ENCODE measurements at places on chromosomes 5 and 9. TPM values are rescaled to one million over a fixed set of nuclear protein-coding genes. Genes with fewer than 3 reads are reported as not detected.

DNA sequence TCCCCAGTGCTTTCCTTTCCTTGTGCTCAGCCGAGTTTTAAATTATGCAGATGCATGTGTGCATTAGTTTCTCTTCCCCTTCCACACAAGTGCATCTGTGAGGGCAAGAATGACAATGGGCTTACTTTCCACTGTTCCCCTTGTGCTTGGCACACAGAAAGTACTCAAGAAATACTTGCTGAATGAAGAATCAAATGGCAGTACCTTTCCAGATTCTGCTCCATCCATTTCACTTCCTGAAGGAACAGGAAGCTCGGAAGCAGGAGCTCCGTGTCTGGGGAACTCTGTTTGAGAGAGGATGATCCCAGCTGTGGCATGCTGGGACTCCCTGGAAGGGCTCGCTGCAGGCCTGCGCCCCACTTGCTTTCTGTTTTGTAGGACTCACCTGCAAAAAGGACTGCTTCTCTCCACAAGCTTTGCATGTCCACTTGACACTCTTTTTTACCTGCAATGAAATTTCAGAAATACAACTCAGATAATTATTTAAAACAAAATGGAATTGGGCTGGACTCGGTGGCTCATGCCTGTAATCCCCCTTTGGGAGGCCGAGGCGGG lies 5.5 kb downstream of the MRNIP start:
- no peaks in the 10 kb centered on the region for H3K27me3 ChIP-seq
- peaks cover 6% of the 10 kb centered on the region for H3K4me1 ChIP-seq
- H3K36me3 ChIP-seq = peaks cover 35% of the 10 kb centered on the region
- no peak for DNase-seq

GRCh38 chr9:34254966-34255825 lies 73.9 kb downstream of the KIF24 start:
- no peak overlapping the region for H3K27ac ChIP-seq
- H3K36me3 ChIP-seq = peaks cover 12% of the 10 kb centered on the region
- H3K4me1 ChIP-seq = peaks cover 8% of the 10 kb centered on the region
- DNase-seq = no peak
- H3K27me3 ChIP-seq = no peaks in the 10 kb centered on the region
- no peak overlapping the region for H3K4me3 ChIP-seq

DNA sequence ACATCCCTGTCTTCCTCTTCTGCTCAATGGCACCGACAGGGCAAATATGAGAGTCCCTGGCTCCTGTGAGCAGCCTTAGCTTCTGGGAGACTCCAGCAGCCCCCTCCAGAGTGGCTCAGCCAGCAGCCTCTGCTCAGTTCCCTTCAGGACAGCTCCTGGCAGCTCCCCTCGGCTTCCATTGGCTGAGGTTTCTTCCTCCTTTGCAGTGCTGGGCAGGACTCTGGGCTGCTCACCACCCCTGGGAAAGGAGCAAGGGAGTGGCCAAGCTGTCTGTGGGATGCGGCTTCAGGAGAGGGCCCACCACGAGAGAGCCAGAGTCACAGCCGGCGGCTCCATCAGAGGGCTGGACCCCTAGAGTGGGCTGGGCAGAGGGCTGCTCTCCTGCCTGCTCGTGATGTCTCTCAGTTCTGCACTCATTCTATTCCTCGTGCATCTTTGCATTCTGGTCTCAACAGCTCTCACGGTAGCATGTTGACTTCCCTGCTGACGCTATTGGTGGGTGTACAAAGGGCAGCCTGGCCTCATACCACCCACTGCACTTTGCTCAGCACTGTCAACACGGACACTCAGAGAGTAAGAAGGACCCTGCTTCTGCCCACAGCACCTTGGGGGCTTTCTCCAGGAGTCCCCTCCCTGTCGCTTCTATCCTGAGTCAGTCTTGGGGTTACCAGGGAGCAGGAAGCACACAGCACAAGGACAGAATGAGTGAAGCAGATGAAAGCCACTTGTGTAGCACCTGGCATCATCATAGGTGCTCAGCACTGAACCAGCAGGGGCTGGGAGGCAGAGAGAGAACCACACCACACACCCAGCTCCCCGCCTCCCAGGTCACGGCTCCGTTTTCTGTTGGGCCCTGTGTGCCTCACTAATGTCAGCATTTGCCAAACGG lies 80.9 kb upstream of the ALDH1B1 start:
- H3K4me3 ChIP-seq = no peak overlapping the region
- H3K4me1 ChIP-seq = no peaks in the 10 kb centered on the region
- H3K27ac ChIP-seq = no peak overlapping the region
- no peak for DNase-seq
- no peaks in the 10 kb centered on the region for H3K27me3 ChIP-seq

- no peak overlapping the region for H3K27ac ChIP-seq
- DNase-seq = no peak
- H3K27me3 ChIP-seq = no peaks in the 10 kb centered on the region
- H3K4me3 ChIP-seq = no peak overlapping the region
These were observed 77.7 kb upstream of the TAS2R1 start for GRCh38 chr5:9707732-9708462.

- H3K27me3 ChIP-seq = no peaks in the 10 kb centered on the region
- peaks cover 52% of the 10 kb centered on the region for H3K4me1 ChIP-seq
- peak overlapping the region; percentile 91 for H3K27ac ChIP-seq
- H3K36me3 ChIP-seq = peaks cover 17% of the 10 kb centered on the region
These were observed 49.9 kb downstream of the USP20 start for GRCh38 chr9:129885018-129885669.

DNA sequence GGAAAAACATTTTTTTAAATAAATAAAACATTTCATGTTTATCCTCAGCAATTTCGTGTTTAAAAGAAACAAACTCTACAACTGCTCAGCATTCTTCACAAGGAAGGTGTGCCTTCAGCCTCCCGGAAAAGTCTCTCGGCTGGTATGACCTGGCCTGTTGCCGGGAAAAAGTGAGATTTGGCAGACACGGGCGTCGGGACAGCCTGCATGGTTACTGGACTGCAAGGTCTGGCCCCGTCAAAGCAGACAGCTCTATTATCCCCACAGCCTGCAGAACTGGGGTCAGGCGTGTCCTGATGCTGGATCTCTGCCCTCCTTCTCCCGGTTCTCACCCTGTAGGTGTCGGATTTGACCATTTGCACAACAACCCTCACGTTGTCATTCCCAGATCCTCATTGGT lies 120.3 kb upstream of the SPATA31C2 start:
- H3K4me1 ChIP-seq = no peaks in the 10 kb centered on the region
- no peak for DNase-seq
- H3K27me3 ChIP-seq = no peaks in the 10 kb centered on the region
- H3K27ac ChIP-seq = no peak overlapping the region
- H3K4me3 ChIP-seq = no peak overlapping the region

DNA sequence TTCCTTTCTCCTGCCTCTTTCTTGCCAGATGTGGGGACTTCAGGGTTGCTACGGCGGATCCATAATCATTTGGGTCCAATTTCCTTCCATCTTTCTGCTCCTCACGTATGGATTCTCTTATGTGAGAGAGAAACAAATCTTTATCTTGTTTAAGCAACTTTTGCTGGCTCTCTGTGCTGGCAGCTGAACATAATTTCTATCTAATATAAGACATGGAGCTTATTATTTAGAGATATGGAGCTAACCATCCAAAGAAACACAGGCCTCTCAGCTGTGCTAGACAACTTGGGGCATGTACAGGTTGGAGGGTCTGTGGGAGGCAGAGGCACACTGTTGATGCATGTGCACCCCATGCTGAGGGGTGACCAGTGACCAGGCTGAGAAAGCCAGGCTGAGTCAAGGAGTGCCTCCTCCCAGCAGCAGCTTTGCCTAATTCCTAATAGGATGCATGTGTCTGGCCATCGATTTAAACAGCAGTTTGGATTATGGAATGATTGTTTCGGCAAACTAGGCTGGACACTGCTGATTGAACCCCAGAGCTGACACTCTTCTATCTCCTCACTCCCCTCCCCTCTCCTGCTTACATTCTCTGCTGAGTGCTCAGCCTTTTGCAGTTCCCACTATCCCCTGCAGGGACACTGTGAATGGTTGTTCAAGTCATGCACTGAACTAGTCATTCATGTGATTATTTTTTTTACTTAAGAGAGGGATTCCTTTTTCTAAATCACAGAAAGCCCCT lies 195.8 kb downstream of the ERCC6L2 start:
- H3K36me3 ChIP-seq = no peaks in the 10 kb centered on the region
- H3K4me3 ChIP-seq = no peak overlapping the region
- DNase-seq = no peak
- no peak overlapping the region for H3K27ac ChIP-seq
- H3K4me1 ChIP-seq = no peaks in the 10 kb centered on the region
- no peaks in the 10 kb centered on the region for H3K27me3 ChIP-seq

DNA sequence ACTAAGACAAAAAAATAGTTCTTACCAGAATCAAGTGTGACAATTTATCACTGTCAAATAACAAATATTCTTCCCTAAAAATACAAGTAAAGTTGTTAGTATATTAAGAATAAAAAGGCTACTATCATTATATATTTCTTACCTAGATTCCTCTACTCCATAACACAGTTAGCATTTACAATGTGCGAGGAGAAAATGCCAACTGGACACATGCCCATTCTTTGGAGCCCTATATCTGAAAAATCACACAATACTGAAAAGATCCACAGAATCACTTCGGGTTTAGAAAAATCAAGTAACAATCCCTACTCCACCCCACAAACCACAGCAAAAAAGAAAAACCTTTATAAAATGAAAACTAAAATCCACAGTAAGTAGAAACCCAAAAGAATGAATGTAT lies 70.9 kb downstream of the PKD2L2 start:
- no peak overlapping the region for H3K27ac ChIP-seq
- H3K4me1 ChIP-seq = no peaks in the 10 kb centered on the region
- H3K36me3 ChIP-seq = peaks cover 9% of the 10 kb centered on the region
- no peak for DNase-seq

DNA sequence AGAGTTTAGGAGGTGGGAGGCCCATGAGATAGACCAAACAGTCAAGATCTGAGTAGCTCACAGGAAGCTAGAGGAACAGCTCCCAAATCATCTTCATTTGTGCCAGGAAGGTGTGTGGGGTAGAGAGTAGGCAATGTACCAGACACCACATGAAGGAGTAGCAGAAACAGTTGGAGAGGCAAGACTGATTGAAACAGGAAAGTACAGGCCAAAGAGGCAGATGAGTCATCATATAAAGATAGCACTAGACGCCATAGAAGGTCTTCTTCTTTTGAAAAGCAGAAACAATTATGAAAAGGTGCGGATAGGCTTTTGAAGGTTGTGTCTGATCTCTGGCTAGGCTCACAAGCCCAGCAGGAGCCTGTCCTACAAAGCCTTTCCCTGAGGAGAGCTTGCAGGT lies 62.7 kb upstream of the PALM2AKAP2 start:
- no peaks in the 10 kb centered on the region for H3K27me3 ChIP-seq
- H3K4me1 ChIP-seq = no peaks in the 10 kb centered on the region
- no peak for DNase-seq

DNA sequence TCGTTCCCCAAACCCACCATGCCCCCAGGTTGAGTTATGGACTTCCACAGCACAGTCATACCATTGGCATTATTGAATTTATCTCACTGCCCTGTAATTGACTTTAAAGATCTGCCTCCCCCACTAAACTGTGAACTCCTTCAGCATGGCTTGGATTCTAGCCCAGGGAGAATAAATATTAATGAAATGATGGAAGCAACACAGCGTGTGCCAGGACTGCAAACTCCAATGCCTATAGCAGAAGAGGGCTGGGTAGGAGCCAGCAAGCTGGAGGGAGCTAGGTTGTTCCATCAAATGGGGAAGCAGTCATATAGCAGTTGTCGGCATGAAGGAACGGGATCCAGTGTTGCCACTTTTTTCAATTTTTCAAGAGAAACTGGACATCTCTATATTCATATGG lies 69.0 kb upstream of the MSX2 start:
- no peaks in the 10 kb centered on the region for H3K27me3 ChIP-seq
- no peaks in the 10 kb centered on the region for H3K36me3 ChIP-seq
- no peak overlapping the region for H3K27ac ChIP-seq
- DNase-seq = no peak
- H3K4me1 ChIP-seq = no peaks in the 10 kb centered on the region
- H3K4me3 ChIP-seq = no peak overlapping the region

DNA sequence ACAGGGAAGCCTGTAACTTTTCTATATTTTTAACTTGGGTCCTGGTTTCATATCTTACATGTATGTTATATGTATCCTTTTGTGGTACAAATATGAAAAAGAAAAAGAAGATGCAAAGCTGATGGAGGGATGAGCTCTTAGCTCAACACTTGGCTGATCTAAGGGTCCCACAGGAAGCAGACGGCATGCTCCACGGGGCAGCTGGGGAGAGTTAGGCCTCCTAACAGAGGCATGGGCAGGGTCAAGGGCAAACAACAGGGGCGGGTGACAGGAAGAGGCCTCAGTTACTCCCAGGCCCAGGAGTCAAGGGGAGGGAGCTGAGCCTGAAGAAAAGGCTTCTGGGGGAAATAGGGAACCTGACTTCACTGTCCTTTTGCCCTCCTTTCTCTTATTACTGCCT lies 287.2 kb downstream of the ZSWIM6 start:
- no peaks in the 10 kb centered on the region for H3K27me3 ChIP-seq
- no peak overlapping the region for H3K4me3 ChIP-seq
- no peak for DNase-seq

DNA sequence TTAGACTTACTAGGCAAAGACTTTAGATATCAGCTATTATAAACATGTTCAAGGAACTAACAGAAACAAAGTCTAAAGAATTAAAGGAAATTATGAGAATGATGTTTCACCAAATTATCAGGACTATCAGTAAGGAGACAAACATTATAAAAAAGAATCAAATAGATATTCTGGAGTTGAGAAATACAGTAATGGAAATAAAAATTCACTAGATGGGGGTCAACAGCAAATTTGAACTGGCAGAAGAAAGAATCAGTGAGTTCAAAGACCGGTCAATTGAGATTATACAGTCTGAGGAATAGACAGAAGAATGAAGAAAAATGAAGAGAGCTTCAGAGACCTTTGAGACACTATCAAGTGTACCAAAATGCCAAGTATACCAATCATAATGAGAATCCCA lies 9.6 kb upstream of the IL13 start:
- no peaks in the 10 kb centered on the region for H3K36me3 ChIP-seq
- H3K4me1 ChIP-seq = no peaks in the 10 kb centered on the region
- no peak overlapping the region for H3K4me3 ChIP-seq
- H3K27me3 ChIP-seq = no peaks in the 10 kb centered on the region

DNA sequence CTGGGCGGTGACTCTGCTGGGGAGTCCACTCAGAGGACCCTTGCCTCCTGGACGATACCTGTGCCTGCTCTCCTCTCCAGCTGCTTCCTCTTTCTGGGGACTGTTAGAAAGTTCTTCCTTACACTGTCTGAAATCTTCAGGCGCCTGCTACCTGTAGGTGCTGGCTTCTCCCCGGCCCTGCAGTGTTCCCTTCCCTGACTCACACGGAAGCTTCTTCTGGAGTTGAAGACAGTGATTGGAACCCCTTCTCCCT lies 562 bp downstream of the GSN start:
- peak overlapping the region; percentile 49 for H3K27ac ChIP-seq
- peaks cover 5% of the 10 kb centered on the region for H3K27me3 ChIP-seq
- DNase-seq = no peak
- no peaks in the 10 kb centered on the region for H3K36me3 ChIP-seq
- H3K4me3 ChIP-seq = peak overlapping the region; percentile 51
- H3K4me1 ChIP-seq = peaks cover 14% of the 10 kb centered on the region

- no peak for DNase-seq
- no peaks in the 10 kb centered on the region for H3K4me1 ChIP-seq
- H3K27ac ChIP-seq = no peak within 1 kb of the TSS
- no peaks in the 10 kb centered on the region for H3K36me3 ChIP-seq
- peaks cover 4% of the 10 kb centered on the region for H3K27me3 ChIP-seq
These were observed at the start of gene ADGRD2 for GRCh38 chr9:124450241-124450924. TSS of gene ADGRD2 (plus strand) at chr9:124450451. CDS start at chr9:124451667, 1,216 bp downstream.

- no peak overlapping the region for H3K27ac ChIP-seq
- H3K4me1 ChIP-seq = no peaks in the 10 kb centered on the region
- DNase-seq = no peak
- no peaks in the 10 kb centered on the region for H3K27me3 ChIP-seq
- no peak overlapping the region for H3K4me3 ChIP-seq
- no peaks in the 10 kb centered on the region for H3K36me3 ChIP-seq
These were observed 722.5 kb upstream of the CHD1 start for GRCh38 chr5:99651298-99651697.

Gene WDR31
- 0.22 TPM for polyA plus RNA-seq

Gene MEF2C
- polyA plus RNA-seq = not detected

Gene NMUR2
- polyA plus RNA-seq = not detected

Data from CD8-positive, alpha-beta memory T cell (primary cell).